ENCODE measurements at places on chromosomes 3 and 15.

DNA sequence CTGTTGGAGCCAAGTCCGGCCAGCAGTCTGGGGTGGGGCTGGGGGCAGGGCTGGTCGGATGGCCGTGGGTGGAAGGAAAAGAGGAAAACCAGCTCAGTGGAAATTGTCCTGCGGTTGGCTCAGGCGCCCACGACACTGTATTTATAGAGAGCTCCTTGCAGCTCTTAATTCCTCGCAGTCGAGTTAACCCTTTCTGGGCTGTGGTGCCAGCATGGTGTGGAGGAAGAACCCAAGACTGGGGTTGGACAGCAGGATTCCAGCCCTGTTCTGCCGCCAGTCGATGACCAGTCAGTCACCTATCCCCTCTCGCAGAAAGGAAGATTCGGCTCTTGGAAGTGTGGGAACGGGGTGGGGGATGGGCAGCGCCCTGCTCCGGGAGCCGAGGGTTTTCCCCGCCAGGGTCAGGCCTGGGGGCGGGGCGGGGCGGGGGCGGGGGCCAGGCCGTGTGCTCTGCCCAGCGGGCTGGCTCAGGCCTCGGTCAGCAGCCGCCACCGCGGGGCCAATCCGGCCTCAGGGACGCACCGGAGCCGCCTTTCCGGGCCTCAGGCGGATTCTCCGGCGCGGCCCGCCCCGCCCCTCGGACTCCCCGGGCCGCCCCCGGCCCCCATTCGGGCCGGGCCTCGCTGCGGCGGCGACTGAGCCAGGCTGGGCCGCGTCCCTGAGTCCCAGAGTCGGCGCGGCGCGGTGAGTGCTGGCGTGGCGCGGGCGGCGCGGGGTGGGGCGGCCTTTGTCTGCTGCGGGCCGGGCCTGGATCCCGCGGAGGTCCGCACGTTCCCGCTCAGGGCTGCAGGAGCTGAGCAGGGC lies at the start of gene CD276:
Gene CD276, plus strand, starts transcription at position 607 of the 804 bp plus-strand sequence. CDS start 15,257 bp downstream, outside the sequence.
- no peak for DNase-seq

- no peak for DNase-seq
Observed at GRCh38 chr3:136068708-136069107, 103.2 kb downstream of the PPP2R3A start.

DNA sequence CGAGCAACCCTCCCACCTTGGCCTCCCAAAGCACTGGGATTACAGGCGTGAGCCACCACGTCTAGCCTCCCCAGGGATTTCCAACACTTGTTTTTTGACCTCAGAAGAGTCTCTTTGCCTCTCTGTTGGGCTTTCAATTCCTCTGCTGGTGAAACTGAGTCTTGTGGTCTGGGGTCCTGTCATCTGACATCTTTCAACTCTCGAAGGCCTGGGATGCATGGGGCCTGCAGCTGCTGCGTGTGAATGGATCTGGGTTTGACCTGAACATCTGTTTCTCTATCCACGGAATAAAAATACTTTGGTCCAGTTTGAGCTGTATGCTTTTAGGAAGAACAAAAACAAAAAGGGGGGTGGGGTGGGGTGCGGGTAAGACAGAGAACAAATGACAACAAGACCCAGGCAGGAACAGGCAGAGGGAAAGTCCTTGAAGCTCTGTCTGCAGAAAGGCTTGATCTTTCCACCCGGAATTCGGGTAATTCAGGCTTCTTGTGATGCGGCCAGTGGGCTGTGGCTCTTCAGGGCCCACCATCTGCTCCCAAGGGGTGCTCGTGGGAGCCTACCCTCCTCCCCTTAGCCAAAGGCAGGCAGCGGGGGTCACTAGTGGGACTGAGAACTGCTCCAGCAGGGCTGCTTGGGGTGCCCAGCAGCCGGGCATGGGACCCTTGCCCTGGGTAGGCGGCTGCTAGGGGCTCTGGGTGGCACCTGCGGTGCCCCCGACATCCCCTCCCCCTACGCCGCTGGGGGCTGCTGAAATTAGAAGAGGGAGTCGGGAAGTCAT lies 71.5 kb downstream of the SLC12A8 start:
- DNase-seq: no peak

DNA sequence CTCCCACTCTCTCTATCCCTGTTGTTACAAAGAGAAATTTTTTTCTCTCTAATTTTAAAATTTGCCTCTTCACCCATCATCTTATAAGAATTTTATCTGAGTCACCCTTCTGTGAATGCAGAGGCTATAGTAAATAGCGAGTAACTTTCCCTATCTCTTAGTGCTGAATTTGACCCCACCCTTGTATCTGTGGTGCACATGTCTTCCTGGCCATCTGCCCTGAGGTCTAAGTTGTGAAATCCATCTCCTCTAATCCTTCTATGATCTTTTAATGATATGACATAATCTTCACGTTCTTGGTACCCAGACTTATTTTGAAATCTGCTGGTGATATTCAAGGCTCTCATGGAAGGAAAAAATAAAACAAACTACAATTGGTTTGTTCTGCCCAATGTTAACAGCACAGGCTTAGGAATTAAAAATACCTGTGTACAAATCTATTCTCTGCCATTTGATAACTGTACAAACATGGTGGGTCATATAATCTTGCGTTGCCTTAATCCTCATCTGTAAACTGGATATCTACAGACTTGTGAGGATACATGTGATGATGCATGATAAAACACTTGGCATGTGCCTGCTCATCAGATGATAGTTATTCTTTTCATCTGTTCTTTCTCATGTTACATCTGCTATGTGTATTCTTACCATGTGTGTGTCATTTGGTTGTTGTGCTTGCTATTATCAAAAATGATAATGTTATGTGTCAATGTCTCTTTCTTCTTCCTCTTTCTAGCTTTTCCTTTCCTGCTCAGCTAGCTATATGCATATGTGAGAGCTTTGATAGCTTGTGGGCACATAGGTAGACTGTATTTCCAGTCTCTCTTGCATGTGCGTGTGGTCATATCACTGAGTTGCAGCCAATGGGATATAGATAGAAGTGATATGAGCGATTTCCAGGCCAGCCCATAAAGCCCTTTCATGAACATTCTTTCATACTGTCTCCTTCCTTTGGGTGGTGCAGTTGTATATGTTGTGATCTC lies 13.7 kb upstream of the CCR3 start:
- no peak for DNase-seq

DNA sequence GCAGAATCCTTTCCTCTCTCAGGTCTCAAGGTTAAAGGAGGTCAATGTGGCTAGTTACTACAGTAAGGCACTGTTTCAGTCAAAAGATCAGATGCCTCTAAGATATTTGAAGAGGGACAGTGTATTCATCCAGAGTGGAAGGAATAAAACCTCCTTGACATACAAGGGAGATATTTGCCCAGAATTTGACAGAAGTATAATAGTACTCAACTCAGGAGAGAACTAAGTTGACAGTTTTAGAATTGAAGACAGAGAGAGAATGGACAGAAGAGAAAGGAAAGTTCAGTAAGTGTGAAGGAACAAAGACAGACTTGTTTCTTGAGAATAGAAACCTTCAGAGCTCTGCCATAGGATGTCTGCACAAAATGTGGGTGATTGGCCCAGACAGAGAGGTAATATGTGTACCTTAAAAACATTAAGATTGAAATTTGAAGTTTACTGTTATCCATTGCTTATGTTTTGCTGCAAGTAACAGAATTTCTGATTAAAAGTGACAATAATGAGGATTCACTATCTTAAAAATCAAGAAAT lies 507.1 kb downstream of the IGSF11 start:
- no peak for DNase-seq
